Upper lobe of left lung (tissue), 6 donors: ENCODE measurements at places on chromosomes 7 and 10.
A peak's percentile ranks its signal among the peaks of the same experiment; 100 is the strongest.

GRCh38 chr10:132094581-132095234 lies 29.0 kb downstream of the JAKMIP3 start:
- no peak for DNase-seq

- no peak for DNase-seq
Observed at GRCh38 chr10:62049624-62050345, 148.3 kb downstream of the ARID5B start.

DNA sequence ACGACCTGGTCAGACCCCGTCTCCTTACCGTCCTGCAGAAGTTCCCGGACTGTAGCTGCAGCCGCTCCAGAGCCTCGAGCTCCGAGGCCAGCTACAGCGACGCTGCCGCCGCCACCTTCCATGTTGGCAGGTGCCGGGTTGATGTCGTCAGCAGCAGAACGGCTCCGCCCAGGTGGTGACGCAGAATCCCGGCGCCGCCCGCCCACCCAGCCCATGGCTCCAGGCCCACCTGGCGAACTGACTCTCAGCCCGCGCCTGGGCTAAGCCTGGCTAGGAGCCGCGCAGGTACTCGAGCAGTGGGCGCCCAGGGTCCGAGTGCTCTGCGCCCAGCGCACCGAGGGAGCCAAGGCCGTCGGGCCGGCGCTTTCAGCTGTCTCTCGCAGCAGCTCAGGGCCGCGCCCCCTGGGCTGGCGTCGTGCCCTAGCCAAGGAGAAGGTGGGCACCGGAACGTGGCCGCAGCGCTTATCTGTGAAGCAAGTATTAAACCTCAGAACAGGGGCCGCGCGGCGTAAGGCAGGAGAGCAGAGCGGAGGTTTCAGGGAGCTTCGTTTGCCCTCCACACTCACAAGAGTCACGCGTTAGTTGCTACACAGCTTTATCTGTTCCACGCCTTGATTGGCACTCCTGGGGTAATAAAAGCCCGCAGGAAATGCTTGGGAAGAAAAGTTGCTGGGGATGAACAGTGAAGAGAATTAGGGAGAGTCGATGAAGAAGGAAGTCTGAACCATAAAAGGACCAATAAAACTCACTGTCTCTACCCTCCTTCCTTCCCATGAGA lies at the start of the genes COG5 and DUS4L:
TSS of gene COG5 (minus strand) at position 146 of the 778 bp plus-strand sequence. CDS start at position 122, 24 bp downstream.
TSS of gene DUS4L (plus strand) at position 197 of the 778 bp plus-strand sequence. CDS start 3,100 bp downstream, outside the sequence.
- DNase-seq: peak; percentile 96

- no peak for DNase-seq
Observed at GRCh38 chr10:33878238-33878786, 543.8 kb upstream of the NRP1 start.

- no peak for DNase-seq
Observed at GRCh38 chr7:26001662-26002244, 150.2 kb upstream of the NFE2L3 start.

- peak; percentile 69 for DNase-seq
Observed at GRCh38 chr7:157022681-157023588, 12.5 kb upstream of the MNX1 start.

- no peak for DNase-seq
Observed at GRCh38 chr10:106474876-106475275, 689.6 kb downstream of the SORCS1 start.

DNA sequence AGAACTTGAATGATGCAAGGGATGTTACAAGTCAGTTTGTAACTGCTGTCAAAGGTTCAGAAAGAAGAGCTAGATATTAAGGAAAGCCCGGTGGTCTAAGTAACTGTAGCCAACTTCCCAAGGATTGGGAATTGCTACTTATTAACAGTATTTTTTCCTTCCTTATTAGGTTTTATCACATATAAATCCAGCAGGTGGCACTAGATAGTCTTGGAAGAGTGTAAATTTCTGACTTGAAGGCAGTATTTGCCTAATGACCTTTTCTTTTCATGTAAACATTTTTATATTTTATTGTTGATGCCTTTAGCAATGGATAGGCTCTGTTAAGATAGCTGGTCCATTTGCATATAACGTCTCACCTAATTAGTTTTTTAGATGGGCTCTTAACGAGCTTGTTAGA lies 51.2 kb downstream of the ANLN start:
- no peak for DNase-seq

- no peak for DNase-seq
Observed at GRCh38 chr7:137850972-137851945, 4.5 kb upstream of the DGKI start.

DNA sequence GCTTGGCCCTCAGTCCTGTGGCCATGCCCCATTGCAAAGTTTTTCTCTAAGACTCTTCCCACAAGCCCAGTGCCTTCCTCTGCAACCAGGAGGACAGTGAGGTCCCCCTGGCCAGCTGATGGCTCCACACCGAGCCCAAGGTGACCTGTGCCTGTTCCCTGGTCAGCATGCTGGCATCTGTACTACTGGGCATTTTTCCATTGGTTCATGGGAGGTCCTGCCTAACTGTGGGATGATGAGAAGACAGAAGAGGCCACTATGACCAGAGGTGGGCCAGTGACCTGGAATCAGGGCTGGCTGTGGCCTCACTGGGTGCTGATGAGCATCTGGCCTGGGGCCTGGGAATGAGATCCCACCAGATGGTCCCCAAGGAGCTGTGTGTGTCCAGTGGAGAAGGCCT lies 20.2 kb downstream of the CALML3 start:
- no peak for DNase-seq

GRCh38 chr7:106848851-106849442 lies 16.1 kb upstream of the PIK3CG start:
- no peak for DNase-seq

DNA sequence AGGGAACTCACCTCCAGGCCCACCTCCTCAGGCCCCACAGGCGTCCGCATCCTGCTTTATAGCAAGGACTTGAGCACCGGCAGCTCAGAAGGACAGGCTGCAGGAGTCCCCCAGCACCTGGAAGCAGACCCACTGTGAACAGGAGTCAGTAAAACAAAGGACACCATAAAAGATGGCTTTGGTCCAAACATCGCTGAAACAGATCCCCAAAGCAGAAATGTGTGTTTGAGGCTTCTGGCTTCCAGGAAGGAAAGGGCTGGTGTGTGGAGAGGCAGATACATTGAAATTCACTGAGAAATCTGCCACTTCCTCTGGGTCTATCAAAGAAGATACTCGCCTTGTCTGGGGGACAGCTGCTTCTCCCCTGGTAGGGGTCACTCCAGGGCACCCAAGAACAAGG lies 286.2 kb downstream of the PLXNA4 start:
- DNase-seq: no peak

DNA sequence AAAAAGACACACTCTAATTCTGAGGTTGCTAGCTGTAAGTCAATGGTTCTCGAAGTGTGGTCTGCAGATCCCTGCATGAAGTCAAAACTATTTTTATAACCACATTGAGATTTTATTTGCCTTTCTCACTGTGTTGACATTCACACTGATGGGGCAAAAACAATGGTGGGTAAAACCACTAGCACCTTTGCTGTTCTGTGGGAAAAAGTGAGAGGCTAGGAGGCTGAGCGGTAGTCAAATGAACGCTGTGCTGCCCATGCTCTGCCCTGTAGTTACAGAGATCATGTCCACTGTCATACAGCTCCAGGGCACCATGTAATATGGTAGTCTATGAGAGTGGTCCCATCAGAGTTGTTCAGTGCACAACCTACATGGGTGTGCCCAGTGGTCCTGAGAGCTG lies 21.6 kb upstream of the PDCD4 start:
- DNase-seq: no peak

GRCh38 chr10:17882557-17882956 lies 69.2 kb upstream of the SLC39A12 start:
- DNase-seq: no peak

DNA sequence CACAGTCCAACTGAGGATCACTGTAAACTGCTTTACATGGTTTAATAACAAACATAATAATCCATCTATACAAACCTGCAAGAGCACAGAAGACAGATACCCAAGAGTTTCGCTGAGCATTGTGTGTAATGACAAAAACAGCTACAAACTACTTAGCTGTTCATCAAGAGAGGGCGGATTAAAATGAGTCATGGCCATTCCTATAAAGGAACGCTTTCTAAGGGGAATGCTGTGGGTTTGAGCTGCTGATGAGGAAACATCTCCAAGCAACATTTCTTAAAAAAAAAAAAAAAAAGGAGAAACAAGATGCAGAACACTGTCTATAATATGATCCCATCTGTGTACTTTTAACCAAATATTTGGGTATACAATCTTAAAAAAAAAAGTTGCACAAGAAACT lies 33.8 kb downstream of the VOPP1 start:
- DNase-seq: no peak

GRCh38 chr7:29309041-29309854 lies 114.7 kb downstream of the CHN2 start:
- DNase-seq: peak; percentile 25

DNA sequence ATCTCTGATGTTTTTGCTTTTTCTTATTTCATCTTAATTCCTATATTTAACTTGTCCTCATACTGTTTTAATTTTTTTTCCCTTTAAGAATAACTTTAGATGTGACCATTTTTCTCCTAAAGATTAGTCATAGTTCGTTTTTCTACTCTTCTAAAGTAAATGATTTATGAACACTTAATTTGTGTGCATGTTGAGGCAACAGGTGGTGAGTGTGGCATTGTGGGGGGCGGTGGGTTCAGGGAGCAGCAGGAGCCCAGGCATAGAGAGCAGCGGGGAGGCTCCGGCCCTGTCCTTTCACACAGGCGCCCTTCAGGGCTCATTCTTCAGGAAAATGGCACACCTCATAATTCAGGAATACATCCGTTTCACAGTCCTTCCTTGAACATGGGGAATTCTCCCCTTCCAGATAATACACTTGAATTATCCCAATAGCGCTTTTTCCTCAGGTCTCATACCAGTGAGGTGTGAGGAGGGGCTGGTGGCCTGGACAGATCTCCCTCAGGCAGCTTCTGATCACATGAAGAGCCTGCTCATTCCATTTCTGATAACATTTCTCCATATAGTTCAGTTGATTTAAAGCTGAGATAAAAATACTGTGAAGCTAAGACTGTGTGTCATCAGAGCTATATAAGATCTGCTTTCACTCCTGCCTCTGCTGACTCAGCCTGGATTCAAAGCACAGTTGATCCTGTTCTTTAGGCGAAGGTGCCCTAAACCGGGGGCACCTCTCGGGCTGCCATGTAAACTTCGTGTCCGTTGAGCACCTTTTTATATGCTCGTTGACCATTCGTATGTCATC lies 40.2 kb downstream of the CUL1 start:
- no peak for DNase-seq

DNA sequence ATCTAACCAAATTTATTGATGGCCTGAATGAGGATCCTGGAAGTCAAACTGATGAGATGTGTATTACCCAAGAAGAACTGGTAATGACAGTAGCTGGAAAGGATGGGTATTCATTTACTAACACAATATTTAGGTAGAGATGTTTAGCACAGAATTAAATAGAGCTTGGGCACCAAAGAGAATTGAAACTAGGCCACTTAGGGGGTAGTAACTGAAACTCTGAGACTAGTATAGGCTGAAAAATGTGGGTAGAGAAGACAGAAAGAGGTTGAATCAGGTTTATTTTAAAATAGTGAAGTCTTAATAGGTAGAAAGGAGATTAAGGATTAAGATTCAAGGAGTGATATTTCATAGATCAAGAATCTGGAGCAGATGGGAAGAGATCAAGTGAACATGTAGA lies 155.8 kb downstream of the MLLT10 start:
- no peak for DNase-seq

GRCh38 chr7:112782498-112782897 lies 7.7 kb downstream of the TMEM168 start:
- no peak for DNase-seq

- no peak for DNase-seq
Observed at GRCh38 chr10:68647672-68648341, 73.2 kb upstream of the CCAR1 start.

DNA sequence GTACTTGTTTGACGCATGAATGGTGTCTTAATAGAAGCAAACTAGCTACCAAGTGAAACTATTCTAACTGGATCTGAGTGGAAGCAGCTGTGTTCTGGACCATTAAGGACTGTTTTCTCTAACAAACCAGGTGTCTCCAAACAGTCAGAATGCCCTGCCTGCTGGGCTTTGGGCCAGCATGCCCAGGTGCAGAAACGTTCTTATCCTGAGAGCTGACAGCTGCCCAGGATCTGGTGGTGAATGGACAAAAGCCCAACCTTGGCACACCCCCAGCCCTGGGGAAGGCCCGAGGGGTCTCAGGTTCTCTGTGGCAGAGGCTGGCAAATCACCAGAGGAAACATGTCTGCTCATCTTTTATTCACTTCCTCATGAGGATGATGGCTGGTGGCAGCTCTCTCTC lies 48.2 kb upstream of the LAMB4 start:
- DNase-seq: peak; percentile 2

- no peak for DNase-seq
Observed at GRCh38 chr7:12508554-12508953, 62.0 kb upstream of the SCIN start.

- no peak for DNase-seq
Observed at GRCh38 chr10:90777621-90778020, 80.2 kb downstream of the HTR7 start.

- DNase-seq: peak; percentile 52
Observed at GRCh38 chr10:112373912-112374338, at the start of gene ACSL5. Gene ACSL5 (plus strand): TSS chr10:112374116. CDS start chr10:112394947, 20,831 bp downstream.

DNA sequence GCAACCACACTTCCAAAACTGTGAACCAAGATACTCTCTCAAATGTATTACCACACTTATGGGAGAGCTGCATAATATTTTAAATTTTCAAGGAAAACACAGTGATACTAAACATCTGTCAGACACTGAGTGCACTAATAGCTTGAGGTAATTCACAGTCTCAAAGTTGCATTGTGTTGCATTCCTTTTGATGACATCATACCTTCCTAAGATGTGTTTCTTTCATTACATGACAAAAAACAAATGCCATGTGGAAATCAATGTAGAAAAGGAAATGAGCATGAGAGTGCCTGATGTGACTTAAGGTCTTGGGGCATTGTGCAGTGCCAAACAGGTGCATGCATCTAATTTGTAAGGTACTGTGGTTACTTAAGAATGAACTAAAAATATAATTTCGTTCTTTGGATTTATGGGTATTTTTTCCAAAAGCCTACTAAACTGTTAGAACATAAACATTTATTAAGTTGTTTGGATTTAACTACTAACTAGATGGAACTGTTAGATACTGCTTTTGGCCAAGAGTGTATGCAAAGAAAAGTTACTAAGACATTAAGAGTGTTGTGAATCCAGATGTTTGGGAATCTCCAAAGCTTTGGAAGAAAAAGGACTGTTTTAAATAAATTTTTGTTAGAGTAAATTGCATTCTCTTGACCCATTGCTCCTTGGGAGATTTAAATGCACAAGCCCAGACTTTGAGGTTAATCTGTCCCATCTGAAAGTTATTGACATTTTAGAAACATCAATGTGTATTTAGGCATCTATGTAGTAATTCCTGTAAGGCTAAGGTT lies 496.2 kb upstream of the SEMA3D start:
- no peak for DNase-seq
